ENCODE measurements at places on chromosomes 2 and 18. TPM values are rescaled to one million over a fixed set of nuclear protein-coding genes. Genes with fewer than 3 reads are reported as not detected.

DNA sequence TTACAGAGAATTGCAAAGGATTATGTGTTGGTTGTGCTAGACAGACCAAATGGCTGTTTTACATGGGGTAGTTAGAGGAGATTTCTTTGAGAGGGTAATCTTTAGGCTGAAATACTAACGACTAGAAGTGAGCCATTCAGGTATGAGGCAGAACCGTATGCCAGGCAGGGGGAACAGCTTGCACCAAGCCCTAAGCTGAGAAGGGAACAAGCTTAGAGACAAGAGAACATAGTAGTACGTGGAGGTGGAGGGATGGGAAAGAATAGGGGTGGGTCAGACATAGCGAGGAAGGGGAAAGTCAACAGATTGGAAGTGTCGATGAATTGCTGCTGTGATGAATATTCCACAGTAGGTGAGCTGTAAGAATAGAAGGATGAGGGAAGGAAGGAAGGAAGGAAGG, 20.0 kb upstream of the CRIM1 start:
- no peak overlapping the region for H3K27ac ChIP-seq
- H3K27me3 ChIP-seq, result peaks cover 7% of the 10 kb centered on the region
- no peak for DNase-seq
- H3K36me3 ChIP-seq, result no peaks in the 10 kb centered on the region

The PTPN2 gene
- 82.9 TPM for total RNA-seq

- no peaks in the 10 kb centered on the region for H3K27me3 ChIP-seq
- H3K4me3 ChIP-seq, result no peak overlapping the region
- H3K36me3 ChIP-seq, result no peaks in the 10 kb centered on the region
- H3K27ac ChIP-seq, result no peak overlapping the region
Measured at GRCh38 chr2:199130501-199130900, 327.2 kb downstream of the SATB2 start.

The GNLY gene
- 599 TPM for total RNA-seq

- no peaks in the 10 kb centered on the region for H3K4me1 ChIP-seq
- no peak for DNase-seq
- H3K4me3 ChIP-seq, result no peak overlapping the region
- H3K27ac ChIP-seq, result no peak overlapping the region
Measured at GRCh38 chr18:29418136-29418535, 1241.2 kb upstream of the CDH2 start.

DNA sequence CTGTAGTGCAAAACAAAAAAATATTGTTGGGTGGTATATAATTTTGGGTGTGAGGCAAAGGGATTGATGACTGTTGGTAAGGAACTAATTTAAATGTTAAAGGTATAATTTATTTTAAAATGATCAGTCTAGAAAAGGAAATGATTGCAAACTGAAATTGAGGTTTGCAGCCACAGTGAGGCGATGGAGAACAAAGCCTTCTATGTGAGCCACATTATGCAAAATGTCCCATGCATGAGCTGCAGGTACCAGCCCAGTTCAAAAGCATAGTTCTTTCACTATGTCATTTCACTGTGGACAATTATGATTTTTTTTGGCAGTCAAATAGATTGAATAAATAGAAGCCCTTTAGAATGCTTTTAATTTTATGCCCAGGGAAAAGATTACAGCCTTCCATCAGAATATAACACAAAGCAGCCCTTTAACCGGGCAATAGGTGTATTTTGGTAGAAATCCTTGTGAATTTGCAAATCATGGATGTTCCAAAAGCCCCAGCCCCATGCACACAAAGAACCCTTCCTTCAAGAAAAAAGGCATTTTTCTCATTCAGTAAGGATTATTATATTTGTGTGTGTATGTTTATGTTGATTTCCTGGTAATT, 1.7 kb downstream of the MAP2 start:
- H3K4me3 ChIP-seq, result no peak overlapping the region
- H3K4me1 ChIP-seq, result peaks cover 15% of the 10 kb centered on the region
- H3K27me3 ChIP-seq, result peaks cover 18% of the 10 kb centered on the region
- DNase-seq, result no peak

- no peak overlapping the region for H3K4me3 ChIP-seq
- DNase-seq, result no peak
- H3K27ac ChIP-seq, result no peak overlapping the region
- no peaks in the 10 kb centered on the region for H3K4me1 ChIP-seq
Measured at GRCh38 chr2:147740211-147740927, 104.5 kb upstream of the ACVR2A start.

- H3K27ac ChIP-seq, result no peak overlapping the region
- H3K27me3 ChIP-seq, result no peaks in the 10 kb centered on the region
- H3K4me1 ChIP-seq, result peaks cover 15% of the 10 kb centered on the region
- no peak for DNase-seq
Measured at GRCh38 chr2:191049728-191050639, 36.0 kb upstream of the STAT1 start.

The PROKR1 gene
- total RNA-seq, result not detected

The M1AP gene
- total RNA-seq, result not detected

Data from activated CD4-positive, alpha-beta memory T cell treated with anti-CD3 and anti-CD28 coated beads, Interleukin-2, amount 10 ng/mL, durations not matched to agents 7 days and 5 days (primary cell).